ENCODE measurements at places on chromosomes 1 and 21. TPM values are rescaled to one million over a fixed set of nuclear protein-coding genes. Genes with fewer than 3 reads are reported as not detected.

Gene LYPD8
- total RNA-seq = 0.31 TPM

Gene PGLYRP4
- total RNA-seq = not detected

Gene KRTAP21-2
- total RNA-seq = not detected

Gene KIAA0040
- 1.6 TPM for total RNA-seq

Gene CD1E
- not detected for total RNA-seq

Gene CADM3
- total RNA-seq = 125 TPM

- ATAC-seq = no peak
Observed at GRCh38 chr21:35861661-35862060, 198.7 kb downstream of the SETD4 start.

DNA sequence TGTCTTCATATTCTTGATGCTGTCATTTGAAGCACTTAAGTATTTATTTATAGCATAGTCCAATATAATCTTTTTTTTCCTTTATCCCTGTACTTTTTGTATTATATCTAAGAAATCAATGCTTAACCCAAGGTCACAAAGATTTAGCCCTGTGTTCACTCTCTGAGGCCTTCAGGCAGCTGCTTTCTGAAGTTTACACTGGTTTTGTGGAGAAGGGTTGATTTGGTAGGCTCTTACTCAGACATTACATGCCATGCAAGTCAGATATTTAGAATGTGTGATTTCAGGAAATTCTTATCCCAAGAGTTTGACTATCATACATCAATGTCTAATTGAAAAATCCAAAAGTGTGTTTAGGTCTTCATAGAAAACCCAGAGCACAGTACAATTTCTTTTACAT is 56.3 kb downstream of the PALMD start:
- no peak for ATAC-seq

DNA sequence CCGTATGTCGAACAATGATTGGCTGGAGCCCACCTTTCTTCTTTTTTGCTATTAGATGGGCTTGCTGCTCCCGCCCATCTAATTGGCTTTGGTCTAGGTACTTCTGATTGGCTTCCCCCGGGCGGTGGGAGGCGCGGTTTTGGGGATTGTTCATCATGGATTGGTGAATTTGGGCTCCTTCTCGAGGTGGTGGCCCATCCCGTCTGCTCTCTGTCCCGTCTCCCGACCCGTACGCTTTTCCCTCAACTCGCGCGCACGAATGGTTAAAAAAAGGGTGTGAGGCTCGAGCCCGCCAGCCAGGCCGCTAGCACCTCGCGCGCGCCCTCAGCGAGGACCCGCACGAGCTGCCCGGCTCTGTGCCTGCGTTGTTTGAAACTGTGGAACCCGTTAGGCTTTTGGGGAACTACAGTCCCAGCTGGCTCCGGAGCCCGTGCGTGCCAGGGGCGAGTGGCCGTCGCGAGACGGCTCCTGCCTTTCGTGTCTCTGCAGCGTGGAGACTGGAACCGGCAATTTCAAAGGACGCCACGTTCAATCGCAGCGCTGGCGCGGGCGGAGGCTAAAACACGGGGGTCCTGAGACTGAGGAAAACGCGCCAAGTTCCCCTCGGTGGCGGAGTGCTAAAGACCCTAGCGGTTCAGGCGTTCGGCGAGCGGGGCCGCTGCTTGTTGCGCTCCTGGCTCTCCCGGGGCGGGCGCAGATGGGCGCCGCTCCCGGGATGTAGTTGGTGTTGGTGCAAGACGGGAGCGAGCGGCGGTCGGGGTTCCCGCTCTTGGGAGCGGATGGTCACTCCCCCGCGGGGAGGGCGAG is at the start of gene USP1:
Gene USP1 (plus strand): TSS at position 584 of the 807 bp plus-strand sequence. CDS start 2,819 bp downstream, outside the sequence.
- peak; percentile 88 for ATAC-seq

DNA sequence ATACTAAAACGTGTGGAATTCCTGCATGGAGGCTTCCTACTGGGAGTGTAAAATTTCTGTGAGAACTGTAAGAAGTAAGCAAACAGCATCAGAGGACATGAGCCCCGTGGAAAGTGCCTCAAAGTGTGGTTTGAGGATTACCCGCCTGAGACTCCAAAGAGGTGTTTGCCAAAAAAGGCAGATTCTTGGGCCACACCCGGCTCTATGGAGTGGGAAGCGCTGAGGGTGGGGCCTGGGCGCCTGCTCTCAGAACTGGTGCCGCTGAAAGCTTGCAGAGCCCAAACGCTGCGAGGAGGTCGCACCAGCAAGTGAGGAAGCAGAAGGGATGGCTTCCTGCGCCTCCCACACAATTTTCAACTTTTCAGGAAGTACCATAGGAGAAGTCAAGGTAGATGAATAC is 43.0 kb upstream of the PSEN2 start:
- no peak for ATAC-seq

DNA sequence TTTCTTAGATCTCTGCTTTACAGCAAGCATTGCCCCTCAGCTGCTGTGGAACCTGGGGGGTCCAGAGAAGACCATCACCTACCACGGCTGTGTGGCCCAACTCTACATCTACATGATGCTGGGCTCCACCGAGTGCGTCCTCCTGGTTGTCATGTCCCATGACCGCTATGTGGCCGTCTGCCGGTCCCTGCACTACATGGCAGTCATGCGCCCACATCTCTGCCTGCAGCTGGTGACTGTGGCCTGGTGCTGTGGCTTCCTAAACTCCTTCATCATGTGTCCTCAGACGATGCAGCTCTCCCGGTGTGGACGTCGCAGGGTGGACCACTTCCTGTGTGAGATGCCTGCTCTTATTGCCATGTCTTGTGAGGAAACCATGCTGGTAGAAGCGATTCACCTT is 33.4 kb upstream of the OR2B11 start:
- ATAC-seq = no peak

DNA sequence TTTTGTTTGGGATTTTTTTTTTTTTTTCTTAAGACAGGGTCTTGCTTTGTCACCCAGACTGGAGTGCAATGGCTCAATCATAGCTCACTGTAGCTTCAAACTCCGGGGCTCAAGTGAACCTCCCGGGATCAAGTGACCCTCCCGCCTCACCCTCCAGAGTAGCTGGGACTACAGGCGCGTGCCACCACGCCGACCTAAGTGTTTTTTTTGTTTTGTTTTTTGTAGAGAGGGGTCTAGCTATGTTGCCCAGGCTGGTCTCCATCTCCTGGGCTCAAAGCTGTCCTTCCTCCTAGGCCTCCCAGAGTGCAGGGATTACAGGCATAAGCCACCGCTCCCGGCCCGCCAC is 776 bp downstream of the HLCS start:
- no peak for ATAC-seq

DNA sequence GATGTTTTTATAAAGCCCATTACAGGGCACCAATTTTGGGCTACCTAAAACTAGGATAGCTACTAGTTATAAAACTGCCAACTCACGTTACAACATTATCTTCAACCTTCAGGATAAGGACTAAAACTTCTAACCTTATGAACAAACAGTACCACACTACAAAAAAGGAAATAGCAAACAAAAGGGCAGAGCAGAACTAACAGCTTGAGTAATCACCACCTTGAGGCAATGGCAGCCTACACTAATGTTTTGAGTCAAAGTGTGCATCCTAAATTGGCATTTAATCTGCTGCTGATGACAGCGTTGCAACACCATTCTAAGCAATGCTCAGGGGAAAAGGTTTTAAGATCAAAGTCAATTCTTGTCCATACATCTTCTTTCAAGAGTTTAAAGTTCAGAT is 27.2 kb downstream of the PTP4A2 start:
- ATAC-seq = peak; percentile 41

GRCh38 chr21:26795412-26795805 is 49.8 kb downstream of the ADAMTS1 start:
- ATAC-seq = no peak

DNA sequence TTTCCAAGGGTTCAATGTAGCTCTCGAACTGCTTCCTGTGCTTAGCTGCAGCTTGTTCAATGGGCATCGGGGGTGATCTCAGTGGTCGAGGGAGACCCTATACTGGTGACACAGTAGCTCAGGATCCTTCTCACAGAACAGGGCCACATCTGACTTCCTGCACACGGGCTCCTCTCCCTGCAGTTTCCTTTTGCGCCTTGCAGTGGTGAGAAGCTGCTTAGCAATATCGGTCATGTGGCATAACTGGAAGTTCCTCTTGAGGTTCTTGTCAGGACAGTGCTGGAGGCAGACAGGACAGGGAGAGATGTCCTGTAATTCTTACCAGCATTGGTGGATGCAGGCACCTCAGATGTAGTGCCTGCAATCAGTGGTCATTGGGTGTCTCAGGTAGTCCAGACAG is 140.5 kb upstream of the MAP1LC3C start:
- no peak for ATAC-seq
